ENCODE measurements at places on chromosomes 2 and 18.

GRCh38 chr2:219387306-219388120, at the start of gene DNPEP:
TSS of gene DNPEP (minus strand) at chr2:219387912. CDS start at chr2:219387794, 118 bp downstream.
- peak; percentile 98 for DNase-seq

GRCh38 chr2:185456517-185456916, 282.1 kb upstream of the FSIP2 start:
- no peak for DNase-seq

GRCh38 chr18:61400016-61400635, 66.9 kb downstream of the CDH20 start:
- no peak for DNase-seq

DNA sequence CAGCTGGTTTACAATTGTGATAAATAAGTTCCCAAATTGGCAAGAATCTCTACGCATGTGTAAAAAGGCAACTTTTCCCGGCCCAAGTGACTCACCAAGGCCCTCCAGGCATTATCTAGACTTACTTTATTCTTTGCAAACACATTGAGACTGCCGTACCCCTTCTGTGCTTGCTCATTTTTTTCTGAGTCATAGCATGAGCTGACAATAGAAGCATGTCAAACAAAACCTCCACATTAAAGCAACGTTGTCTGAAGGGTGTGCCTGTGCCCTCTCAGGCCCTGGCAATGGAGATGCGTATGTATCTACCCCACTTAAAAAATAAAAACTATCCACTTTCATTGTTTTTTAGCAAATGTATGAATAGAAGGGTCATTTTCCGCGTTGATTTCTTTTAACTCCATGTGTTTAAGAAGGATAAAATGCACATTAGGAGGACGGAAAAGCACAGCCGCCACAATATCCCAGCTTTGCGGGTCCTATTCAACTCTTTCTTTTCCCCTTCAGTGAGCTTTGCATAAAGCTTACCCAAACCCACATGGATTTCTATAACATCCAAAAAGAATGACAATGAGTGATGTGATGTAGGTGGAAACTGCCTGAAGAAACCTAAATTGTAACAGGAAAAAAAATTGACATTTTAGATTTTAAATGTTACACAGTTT, 298.2 kb downstream of the CDCA7 start:
- DNase-seq, result no peak

- DNase-seq, result no peak
Measured at GRCh38 chr2:100802066-100802465, 17.9 kb upstream of the NPAS2 start.

DNA sequence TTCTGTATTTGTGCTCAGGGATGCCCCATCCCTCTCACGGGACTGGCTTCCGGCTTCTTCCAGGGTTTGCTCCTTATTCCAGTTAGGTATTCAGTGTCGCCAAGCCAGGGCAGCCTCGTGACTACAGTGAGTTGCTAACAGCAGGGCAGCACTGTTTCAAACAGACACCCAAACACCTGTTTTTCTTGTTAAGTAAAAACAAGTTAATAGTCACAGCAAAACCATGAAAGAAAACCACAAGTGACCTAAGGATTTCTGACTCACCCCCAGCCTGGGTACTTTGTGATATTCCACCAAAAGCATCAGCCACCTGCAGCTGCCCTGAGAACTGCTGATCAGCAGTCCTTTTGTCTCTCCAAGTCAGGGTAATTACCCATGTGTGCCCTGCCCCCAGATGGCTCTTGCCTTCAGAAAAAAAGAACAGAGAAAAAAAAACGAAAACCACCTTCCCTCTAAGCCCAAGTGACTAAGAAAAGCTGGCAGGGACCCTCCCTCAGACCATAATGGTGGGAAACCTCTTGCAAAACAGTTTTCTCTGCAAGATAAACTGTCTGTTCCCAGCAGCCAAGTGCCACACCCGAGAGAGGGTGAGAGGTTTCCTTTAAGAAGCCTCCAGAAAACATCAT, 178.2 kb downstream of the ANAPC1 start:
- peak; percentile 78 for DNase-seq

DNA sequence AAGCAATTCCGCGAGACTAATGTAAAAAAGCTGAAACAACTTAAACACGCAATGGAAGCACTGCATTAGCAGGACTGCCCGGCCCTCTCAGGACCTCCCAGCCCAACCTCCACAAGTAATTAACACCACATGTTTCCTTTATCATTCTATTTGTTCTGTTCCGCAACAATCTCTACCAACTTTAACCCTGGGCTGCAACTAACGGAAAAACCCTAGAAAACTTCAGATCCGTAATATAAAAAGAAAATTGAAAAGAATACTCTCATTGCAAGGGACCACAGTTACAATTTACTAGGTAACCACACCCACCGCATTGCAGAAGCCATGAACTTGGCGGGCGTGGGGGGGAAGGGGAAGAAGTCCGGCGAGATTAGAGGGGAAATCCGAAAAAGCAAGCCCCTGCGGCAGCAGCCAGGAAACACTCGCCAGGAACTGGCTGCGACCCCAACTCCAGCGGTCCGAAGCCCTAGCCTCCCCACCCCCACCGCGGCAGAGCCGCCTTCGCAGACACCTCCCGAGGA, 1.2 kb downstream of the EPB41L3 start:
- DNase-seq, result peak; percentile 22

DNA sequence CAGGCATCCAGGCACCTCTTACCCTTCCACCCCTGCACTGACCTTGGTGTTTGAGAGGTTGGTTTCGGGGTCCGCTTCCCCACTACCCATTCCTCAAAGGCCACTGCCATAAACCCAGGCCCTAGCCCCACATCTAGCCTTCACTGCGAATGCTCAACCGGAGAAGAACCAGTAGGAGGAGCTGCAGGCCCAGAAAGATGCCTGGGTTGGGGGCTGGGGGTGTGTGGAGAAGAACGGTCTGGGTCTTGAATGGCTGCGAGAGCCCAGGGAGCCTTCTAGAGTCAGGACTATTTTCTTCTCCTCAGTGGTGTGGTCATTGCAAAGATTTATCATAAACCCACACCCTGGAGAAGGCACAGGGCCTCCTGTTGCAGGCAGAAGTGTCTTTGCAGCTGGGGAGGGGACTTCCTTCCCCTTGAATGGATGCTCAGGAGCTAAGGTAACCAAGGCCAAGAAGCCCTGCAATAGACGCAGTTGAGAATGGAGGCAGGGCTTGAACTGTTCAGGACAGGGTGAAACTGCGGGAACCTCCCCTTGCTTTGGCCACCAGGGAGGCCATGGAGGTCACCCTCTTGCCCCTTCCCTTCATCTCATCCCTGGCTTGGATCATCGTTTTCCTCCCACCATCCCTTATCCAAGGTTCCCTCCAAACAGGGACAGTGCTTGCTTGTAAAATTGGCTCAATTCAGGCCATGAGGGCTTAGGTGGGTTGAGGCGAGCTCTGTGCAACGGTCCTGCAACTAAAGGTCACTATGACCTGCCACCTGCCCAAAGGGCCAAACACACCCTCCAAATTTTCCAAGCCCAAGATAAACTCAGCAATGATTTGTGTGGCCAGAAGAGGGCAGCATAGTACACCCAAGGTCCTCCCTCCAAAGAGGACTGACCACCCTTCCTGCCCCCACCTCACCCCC, 20.9 kb downstream of the THNSL2 start:
- DNase-seq, result peak; percentile 48

DNA sequence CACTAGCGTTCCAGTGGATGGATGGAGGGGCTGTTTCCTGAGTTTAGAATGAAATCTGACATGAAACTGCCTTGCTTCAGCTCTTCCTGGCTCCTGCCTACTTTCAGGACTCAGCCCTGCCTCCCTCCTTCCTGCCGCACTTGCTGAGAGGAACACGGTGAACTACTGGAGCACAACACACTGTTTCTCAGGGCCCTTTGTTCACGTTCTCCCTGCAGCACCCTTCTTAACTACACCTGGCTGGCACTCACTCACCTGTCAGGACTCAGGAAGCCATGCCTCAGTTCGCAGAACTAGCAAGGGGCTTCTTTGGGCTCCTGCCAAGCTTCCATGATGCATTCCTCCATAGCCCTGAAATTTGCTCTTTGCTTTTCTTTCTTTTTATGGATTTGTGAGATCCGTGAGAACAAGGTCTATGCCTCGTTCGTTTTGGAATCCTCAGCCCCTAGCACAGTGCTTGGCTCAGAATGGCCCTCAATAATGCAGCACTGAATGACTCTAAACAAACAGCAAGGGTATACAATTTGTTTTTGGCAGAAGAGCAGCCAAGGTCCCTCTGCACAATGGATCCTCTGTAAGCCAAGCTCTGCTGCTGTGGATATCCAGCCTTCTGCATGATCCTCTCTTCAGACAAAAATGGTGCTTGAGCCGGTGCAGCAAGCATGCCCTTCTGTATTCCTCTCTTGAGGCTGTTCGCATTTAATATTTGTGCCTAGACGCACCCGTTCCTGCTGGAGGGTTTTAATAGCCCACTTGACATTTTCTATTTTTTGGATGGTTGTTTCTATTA, 357.0 kb downstream of the TSN start:
- no peak for DNase-seq

- no peak for DNase-seq
Measured at GRCh38 chr18:57918601-57919000, 115.5 kb upstream of the ATP8B1 start.

GRCh38 chr2:84855731-84856130, 25.2 kb downstream of the TRABD2A start:
- DNase-seq, result peak; percentile 36

DNA sequence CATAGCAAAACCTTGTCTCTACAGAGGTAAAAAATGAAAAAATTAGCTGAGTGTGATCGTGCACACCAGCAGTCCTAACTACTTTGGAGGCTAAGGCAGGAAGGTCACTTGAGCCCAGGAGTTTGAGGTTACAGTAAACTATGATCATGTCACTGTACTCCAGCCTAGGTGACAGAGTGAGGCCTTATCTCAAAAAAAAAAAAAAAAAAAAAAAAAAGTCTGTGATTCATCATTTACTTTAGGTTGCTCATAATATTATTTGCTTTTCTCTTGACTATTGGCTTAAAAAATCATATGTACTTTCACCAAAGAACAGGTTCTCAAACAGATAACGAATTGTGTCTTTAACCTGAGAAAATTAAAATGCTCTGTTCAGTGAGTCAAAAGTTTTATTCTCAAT, 129.1 kb downstream of the MYO3B start:
- DNase-seq, result no peak

DNA sequence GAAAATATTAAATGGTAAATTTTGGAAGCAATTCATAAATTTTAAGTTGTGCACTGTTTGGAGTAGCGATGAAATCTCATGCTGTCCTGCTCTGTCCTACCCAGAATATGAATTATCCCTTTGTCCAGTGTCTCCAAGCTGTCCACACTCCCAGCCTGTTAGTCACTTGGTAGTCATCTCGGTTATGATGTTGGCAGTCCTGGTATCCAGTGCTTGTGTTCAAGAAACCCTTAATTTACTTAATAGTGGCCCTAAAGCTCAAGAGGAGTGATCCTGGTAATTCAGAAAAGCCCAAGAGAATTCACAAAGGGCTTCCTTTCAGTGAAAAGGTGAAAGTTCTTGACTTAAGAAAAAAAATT, 71.8 kb upstream of the STAM2 start:
- DNase-seq, result no peak

DNA sequence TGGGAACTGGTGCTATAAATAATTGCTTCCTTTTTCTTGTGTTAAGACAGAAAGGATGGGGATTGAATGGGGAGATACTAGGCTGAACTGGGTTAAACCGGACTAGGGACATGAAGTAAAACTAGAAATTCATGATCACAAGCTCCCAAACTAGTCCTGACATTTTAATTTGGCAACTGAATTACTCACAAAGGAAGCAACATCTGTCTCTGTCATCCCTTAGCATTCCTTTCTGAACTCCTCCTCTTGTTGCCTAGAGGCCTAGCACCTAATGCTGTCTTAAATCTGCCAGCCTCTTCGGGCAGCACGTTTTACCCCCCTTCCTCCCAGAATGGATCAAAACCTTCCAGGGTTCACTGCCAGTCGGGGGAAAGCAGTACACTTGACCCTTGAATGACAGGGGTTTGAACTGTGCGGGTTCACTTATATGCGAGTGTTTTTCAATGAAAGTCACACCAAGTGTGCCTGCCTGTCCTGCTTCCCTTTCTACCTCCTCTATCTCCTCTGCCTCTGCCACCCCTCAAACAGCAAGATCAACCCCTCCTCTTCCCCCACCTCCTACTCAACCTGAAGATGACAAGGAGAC, 8.2 kb downstream of the KCTD1 start:
- DNase-seq, result no peak

DNA sequence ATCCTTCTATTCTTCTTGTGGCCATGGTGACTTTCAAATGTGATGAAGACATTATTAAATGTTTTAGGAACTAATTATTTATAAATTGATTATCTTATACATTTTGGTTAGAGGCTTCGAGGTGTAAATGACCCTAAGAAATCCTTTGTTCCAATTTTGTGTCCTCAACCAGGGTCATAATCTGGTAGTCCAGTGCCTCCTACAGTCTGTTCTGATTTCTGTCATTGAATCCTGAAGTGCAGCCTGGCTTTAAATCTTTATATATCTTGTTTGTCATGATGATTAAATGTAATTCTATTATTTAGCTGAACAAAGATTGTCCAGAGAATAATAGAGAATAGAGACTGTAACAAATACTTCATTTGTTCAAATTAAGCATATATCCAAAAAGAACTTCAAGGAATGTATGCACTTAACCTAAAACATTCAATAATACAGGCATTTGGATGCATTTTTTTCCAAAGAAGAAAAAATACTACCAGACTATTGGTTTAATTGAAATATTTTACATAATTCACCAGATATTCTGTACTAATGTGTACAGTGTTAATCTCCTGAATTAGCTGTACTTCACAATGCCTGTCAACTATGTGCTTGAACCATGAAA, 89.8 kb downstream of the PRPF40A start:
- DNase-seq, result no peak

- no peak for DNase-seq
Measured at GRCh38 chr2:96522304-96523203, 14.0 kb upstream of the ARID5A start.

GRCh38 chr2:12587228-12587627, 129.5 kb upstream of the TRIB2 start:
- no peak for DNase-seq

DNA sequence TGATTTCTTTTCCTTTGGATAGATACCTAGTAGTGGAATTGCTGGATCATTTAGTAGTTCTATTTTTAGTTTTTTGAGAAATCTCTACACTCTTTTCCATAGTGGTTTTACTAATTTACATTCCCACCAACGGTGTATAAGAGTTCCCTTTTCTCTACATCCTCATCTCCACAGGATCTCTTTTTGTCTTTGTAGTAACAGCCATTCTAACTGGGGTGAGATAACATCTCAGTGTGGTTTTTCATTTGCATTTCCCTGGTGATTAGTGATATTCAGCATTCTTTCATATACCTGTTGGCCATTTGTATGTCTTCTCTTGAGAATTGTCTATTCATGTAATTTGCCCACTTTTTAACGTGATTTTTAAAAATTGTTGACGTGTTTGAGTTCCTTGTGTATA, 13.8 kb downstream of the RFTN2 start:
- no peak for DNase-seq

GRCh38 chr2:71071681-71072398, 3.4 kb downstream of the NAGK start:
- peak; percentile 81 for DNase-seq

- DNase-seq, result no peak
Measured at GRCh38 chr2:110120171-110121051, 4.8 kb upstream of the MALL start.

- DNase-seq, result no peak
Measured at GRCh38 chr18:9898792-9899549, 13.2 kb downstream of the TXNDC2 start.

All from activated CD4-positive, alpha-beta T cell treated with anti-CD3 and anti-CD28 coated beads for 36 hours (primary cell).